ENCODE measurements at places on chromosomes 3 and 15.

- no peak for DNase-seq
Observed at GRCh38 chr3:155596615-155597014, 148.3 kb downstream of the PLCH1 start.

DNA sequence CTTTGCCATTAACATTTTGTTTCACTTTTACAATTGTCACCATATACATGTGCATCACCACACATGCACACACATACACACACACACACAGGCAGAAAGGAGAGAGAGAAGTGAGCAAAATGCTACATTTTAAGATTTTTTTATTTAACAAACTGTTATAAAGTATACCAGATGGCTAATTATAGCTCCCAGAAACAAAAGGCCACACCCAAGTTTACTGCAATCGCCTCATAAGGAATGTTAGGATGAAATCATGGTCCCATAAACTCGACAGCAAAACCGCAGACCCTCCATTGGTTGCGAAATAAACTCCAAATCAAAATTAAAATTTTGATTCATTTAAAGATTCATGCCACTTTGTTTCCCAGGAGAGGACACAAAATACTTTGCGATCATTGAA is 16.1 kb upstream of the C15orf61 start:
- no peak for DNase-seq

- no peak for DNase-seq
Observed at GRCh38 chr15:60301024-60301423, 96.8 kb downstream of the ANXA2 start.

DNA sequence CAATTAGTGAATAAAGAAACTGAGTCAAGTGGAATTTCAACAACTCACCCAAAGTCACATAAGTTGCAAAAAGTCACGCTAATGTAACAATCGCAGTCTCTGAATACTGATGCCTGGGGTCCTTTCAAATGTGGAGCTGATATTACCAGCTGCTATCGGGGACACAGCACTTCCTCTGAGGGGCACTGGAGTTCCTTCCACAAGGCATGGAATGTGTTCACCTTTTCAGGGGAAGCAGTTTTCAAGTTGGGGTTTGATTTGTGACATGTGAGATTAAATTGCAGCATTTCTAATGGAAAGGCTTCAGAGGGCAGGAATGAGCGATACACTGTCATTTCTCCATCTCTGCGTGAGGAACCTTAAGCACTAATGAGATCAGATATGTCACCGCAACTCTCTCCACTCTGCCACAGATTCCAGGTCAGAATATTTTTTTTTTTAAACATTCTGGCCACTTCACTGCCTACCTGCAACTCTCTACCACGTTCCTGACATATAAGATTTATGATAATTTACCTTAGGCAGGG is 807.2 kb upstream of the CFAP20DC start:
- DNase-seq: no peak
